ENCODE measurements at places on chromosomes 16 and 17.
A peak's percentile ranks its signal among the peaks of the same experiment; 100 is the strongest.

GRCh38 chr17:42055496-42055895, 5.1 kb upstream of the C17orf113 start:
- DNase-seq = no peak

DNA sequence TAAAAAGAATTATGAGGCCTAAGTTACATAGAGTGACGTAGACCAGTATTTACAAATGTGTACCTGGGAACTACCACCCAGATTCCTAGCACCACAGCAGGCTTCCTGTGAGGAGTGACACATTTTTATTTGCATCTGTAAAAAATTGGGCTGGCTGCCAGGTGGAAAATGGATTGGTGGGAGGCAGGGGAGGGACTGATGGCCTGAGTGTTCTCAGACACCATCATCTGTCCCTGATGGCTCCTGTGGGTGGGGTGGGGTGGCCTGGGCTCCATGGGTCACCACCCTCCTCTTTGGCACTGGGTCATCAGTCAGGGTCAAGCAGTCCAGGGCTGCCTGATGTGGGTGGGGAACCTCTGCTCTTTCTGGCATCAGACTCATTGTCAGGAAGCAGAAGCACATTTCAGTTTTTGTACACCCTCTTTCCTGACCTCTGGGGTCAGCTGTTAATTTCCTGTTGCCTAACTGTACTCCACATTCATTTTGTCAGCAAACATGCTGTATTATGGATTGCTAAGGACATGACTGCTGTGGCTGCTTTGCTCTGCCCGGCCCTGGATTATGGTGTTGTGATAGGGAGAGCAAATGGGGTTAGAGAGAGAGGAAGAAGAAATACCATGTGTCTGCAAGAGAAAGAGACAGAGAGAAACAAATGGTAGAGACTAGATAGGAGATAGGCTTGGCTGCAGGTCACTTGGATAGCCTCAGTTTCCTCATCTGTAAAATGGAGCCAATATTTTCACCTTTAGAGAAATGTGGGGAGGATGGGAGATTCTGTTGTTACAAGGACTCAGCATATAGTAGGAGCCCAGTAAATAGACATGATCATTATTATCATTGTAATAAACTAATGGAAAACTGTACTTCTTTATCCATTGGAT, 11.6 kb upstream of the MFAP4 start:
- no peak for DNase-seq

DNA sequence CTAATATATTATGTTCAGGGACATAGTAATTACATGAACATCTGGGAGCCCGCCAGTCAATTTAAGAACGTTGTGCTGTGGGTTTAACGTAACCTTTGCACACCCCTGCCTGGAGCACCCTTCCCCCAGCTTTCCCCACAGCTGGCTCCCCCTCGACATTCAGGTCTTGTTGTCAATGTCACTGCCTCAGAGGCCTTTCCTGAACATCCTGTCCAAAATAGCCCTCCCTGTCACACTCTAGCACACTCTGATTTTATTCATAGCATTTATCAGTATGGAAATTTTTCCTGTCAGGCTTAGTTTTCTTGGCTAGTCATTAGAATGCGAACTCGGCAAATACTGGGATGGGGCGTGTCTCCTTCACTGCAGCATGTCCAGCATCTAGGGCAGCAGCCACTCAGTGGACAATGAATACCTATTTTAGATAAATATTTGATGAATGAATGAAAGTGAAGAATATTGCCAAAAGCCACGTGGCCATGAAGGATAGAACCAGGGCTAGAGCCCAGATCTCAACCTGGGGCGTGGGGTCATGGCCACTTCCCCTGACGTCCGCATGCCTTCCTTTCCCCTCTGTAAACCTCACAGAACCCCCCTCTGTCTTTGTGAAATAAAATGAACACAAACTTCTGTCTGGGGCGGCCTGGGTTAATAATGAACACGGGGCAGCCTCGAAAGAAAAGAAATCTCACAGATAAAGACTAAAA, 10.5 kb downstream of the PIK3R6 start:
- no peak for DNase-seq

GRCh38 chr17:43368740-43369506, 29.9 kb upstream of the ARL4D start:
- peak; percentile 73 for DNase-seq

DNA sequence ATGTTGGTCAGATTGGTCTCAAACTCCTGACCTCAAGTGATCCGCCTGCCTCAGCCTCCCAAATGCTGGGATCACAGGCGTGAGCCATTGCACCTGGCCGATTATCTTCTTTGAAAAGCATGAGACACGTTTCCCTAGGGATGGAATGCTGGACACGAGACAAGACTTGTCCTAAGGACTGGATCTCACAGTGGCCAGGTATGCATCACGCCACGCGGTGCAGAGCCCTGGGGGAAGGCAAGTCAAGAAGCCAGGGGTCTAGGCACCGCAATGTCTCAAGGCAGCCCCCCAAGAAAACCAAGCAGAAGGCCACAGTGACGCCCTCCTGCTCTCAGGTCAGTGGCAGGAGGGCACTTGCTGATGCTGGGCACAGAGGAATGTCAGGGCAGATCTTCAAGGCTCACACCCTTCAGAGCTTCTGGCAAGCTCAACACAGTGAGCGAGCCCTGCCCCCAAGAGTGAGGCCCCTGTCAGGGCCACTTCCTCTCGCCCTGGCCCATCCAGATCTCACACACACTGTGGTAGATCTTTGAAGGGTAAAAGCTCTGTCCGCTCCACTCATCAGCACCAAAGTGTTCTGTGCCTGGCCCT, 134.7 kb downstream of the ZNF778 start:
- peak; percentile 74 for DNase-seq

GRCh38 chr16:90078579-90078895, 1.4 kb upstream of the PRDM7 start:
- DNase-seq = no peak

- DNase-seq = no peak
Measured at GRCh38 chr17:65243838-65244625, 106.9 kb downstream of the RGS9 start.

GRCh38 chr16:89949121-89949742, 677 bp downstream of the DEF8 start:
- DNase-seq = no peak

GRCh38 chr17:66348584-66349165, 46.3 kb downstream of the PRKCA start:
- DNase-seq = peak; percentile 31

GRCh38 chr16:64346080-64346479, 775.8 kb downstream of the CDH11 start:
- DNase-seq = no peak

DNA sequence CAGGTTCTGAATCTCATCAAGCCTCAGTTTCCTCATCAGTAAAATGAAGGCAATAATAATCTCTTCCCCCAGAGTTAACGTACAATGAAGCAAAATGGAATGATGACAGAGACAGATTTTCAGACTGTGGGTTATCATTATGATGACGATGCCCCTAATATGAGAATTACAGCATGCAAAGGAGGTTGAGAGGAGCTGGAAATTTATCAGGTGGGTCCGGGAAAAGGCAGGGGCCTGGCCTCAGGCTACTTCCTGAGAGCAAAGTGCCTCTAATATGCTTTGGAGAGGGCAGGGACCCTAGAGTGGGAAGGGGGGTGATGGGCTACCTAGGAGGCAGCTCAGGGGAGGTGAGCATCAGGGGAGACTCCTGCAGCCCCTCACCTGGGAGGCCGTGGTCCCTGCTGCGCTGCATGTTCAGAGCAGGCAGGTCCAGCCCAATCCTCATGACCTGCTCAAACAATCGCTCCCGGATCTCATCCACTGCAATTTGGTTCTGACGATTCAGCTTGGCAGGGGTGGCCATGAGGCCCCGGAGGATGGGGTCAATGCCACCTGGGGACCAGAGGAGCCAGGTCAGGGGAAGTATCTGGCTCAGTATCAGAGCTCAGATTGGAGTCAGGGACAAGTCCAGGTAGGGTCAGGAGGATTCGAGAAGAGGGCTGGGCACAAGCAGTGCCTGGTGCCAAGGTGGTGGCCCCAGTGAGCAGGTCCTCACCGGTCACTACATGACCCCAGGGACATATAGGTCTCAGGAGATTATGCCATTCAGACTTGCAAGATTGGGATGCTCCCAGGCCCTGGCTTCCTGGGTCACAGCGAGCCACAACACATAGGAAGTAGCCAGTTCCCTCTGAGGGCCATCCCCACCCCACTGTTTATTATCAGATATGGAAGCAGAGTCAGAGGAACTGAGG, 8.1 kb downstream of the MPO start:
- no peak for DNase-seq

- DNase-seq = no peak
Measured at GRCh38 chr17:57442401-57442823, 186.1 kb downstream of the MSI2 start.

GRCh38 chr16:89936034-89936433, 12.5 kb upstream of the DEF8 start:
- DNase-seq = no peak

DNA sequence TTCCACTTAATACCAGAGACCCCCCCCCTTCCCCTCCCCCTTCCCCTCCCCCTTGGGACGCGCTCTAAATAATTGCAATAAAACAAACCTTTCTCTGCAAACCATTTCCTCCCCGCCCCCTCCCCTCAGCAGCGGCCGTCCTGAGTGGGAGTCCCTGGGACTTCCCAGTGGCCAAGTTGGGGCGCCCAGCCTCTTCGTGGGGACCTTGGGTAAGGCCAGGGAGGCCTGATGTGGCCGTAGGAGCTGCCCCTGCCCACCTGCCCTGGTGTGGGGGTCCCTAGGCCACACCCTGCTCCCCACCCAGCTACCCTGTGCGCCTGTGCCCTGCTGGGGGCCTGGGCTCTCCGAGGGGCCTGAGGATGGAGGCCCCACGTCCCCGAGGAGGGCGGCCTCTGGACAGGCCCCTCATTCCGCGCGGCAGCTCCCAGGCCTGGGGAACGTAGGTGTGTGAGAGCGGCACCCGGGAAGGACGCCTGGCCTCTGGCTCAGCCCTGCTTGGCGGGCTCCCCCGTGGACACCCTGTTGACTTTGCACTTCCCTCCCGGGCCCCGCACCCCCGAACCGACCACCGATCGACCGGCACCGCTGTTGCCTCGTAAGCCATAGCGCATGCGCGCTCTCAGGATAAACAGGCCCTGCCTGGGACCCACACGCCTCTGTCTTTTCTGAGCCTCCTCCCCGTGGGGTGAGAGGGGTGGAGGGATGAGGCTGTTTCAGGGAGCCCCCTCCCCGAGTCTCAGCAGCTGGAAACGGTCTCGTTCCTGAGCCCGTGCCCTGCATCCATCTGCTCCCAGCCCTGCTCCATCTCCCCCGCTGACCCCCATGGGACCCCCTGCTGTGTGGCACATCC, 9.0 kb downstream of the NTHL1 start:
- DNase-seq = no peak

DNA sequence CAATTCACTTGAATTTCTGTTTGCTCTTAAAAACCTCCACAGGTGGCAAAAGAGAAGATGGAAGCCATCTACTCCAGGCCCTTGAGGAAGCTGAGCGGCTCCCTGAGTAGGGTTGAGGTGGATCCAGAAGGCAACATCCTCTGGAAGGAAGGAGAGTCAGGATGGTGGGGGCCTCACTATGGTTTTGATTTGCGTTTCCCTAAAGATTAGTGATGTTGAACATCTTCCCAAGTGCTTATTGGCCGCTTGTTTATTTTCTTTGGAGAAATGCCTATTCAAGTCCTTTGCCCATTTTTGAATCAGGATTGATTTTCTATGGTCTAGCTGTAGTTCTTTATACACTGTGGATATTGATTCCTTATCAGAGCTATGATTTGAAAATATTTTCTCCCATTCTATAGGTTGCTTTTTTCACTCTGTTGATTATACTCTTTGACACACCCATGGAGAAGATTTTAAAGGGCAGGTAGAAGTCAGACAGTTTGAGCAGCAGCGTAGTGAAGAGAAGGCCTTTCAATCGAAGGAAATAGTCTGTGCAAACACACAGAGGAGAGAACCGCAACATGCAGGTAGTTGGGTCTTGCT, 58.6 kb downstream of the WSB1 start:
- no peak for DNase-seq

DNA sequence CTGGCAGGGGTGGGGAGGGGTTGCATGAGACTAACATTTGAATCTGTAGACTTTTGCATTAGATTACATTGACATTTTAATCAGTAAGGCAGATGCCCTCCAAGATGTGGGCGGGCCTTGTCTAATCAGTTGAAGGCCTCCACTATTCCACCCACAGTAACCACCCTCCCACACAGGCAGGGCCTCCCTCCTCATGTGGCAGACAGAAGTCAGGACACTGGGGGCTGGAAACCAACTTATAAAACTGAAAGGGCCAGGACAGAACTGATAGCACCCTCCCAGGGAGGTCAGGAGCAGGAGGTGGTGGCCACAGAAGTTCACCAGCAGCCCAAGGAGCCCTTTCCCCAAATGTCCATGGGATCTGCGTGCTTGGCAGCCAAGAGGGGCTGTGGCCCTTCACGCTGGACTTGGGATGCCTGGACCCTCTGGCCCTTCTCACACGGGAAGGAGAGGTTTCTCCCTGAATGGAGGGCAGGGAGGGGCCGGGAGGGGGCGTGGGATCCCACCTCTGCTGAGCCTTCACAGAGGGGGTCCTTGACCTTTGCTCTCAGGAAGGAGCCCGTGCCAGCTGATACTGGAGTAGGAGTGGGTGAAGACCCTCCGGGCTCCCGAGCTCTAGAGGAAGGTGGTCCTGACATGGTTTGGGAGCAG, 4.6 kb downstream of the PYCR1 start:
- no peak for DNase-seq

GRCh38 chr17:9982159-9982558, 77.1 kb upstream of the RCVRN start:
- no peak for DNase-seq

DNA sequence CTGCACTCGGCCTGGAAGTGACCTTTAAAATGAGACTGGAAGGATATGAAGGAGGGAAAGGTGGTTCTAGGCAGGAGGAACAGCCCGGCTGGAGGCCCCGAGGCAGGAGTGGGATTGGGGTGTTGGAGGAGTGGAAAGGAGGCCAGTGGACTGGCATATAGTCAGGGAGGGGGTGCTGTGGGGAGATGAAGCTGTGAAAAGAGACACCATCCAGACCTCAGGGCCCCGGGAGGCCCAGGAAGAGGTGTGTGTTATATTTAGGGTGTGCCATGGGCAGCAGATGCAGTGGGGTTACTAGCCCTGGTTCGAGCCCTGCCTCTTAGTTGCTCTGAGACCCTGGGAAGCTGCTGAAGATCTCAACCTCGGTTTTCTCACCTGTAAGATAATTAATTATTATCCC, 18.9 kb upstream of the DOK4 start:
- no peak for DNase-seq

- no peak for DNase-seq
Measured at GRCh38 chr16:63995025-63995424, 1126.8 kb downstream of the CDH11 start.

DNA sequence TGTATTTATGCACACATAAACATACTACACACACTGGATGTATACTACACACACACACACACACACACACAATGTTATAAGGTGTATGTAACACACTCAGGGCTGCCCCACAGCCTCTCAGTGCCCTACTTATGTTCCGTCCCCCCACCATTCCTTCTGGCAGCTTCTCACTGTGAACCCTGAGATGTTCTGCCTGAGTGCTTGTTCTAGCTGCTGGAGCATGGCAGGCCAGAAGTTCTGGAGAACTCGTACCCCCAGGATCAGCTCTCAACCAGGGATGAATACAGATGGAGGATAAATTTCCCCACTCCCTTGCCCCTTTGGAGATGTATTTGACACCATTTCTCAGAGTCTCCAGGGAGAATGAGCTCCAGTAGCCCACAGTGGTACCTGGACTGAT, 76.4 kb downstream of the CDH13 start:
- DNase-seq = no peak
